ENCODE measurements at places on chromosomes 7 and 10. TPM values are rescaled to one million over a fixed set of nuclear protein-coding genes. Genes with fewer than 3 reads are reported as not detected.
A peak's percentile ranks its signal among the peaks of the same experiment; 100 is the strongest.

GRCh38 chr10:126632705-126633104 is 37.8 kb downstream of the C10orf90 start:
- DNase-seq, result no peak

DNA sequence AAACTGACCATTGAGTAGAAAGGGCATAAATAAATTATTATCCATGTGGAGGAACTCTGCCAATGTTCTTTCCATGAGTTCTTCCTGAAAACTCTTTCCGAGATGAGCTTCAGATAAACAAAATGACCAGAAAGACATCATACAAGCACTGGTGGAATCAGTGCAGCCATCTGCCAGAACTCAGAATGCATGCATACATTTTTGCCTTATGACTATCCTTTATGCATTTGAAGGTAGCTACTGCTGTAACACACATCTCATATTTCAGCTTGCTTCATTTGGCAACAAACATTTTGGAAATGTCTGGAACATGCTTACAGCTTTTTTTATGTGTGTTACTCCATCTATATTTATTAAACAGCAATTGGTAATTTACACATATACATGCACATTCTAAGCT is 448.9 kb downstream of the PLXDC2 start:
- DNase-seq, result no peak

DNA sequence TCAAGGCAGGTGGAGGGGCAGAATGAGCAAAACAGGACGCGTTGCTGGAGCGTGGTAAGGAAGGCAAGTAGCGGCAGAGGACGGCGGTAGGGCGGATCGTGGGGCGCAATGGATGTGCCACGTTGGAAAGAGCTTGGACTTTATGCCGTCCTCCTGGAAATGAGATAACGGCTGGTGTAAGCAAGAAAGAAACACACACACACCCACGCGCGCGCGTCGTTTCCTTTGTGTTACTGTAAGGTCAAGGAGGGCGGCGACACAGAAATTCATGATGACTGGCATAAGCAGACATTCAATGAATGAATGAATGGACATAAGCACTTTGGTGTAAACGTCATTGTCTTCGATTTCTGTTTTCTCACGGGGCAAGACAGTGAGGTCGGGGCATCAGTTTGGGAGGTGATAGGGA is 683 bp upstream of the ENTPD7 start:
- DNase-seq, result peak; percentile 71

Gene EBLN1
- not detected for total RNA-seq

Gene RADIL
- 0.29 TPM for total RNA-seq

Gene COL13A1
- 1.8 TPM for total RNA-seq

Measured in osteoblast (primary cell).